Foreskin keratinocyte (primary cell): ENCODE measurements at places on chromosomes 1 and 21. TPM values are rescaled to one million over a fixed set of nuclear protein-coding genes. Genes with fewer than 3 reads are reported as not detected.

Gene LRRC7
- total RNA-seq = 0.03 and 0.07 TPM in 2 replicates

Gene PTPRC
- not detected in 2 replicates for total RNA-seq

- no peak for DNase-seq
These were observed 481.4 kb upstream of the CAMK1G start for GRCh38 chr1:209102120-209102519.

DNA sequence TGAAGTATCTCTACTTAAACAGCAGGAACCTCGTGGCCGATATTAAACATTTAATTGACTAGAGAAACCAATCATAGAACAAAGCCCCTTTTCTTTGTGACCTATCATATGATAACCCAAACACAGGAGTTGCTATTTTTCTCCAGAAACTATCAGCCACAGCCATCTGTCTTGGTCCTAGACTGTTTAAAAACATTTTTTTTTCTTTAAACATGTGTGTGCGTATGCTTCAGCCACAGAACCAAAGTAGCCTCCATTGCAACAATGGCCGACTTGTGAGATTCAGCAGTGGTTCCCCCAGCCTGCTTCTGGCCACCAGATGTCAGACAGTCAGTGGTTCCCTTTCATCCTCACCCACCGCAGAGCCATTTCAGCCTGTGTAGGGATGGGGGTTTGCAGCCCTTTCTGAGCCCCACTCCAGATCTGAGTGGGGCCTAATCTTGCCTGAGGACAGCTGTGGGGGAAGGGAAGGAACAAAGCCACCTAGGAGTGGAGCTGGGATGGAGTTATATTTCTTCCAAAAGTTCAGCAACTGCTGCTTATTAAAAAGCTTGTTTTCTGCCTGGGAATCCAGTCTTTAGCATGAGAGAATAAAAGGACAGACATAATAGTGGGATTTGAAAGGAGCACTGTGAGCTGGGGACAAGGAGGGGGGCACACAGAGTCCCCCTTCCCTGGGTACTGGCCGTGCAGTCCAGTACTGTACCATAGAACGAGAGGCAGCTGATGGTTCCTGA lies 11.7 kb upstream of the IGSF3 start:
- DNase-seq = no peak

DNA sequence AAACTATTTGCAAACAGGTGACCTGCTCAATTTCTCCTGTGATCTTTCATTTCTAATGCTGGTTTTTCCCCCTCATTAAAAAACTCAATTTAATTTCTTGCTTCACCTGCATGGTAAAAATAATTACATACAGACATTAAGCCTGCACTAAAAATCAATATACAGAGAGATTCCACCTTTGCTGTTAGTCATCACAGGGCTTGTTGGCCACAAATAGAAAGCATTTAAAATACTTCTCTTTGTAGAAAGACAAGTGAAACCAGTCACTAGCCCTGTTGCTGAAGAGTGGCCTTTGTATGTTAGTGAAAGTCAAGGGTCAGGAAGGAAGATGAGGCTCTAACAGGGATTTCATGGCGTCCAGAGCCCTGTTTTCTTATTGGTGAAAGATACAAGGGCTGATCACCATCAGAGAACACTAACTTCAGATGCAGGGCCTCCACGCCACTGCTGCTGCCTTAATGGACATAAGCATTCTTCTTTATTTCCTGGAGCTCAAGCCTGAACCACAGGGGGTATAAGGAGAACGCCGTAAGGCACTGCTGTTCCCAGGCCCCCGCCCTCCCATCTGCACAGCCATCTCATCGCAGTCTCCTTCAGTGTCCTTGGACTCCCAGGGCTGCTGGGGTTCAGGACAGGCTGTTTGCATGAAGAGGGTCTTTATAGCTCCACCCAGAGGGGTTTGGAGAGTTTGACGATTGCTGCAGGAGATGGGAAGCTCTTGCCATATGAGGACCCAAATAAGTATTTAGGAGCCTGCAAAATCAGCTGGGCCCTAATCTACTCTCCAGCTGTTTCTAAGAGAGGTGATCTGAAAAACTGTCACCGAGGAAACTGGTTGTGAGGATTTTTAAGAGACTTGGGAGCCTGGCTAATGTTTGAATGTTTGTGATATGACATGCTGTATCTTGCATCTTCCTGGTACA lies 117.3 kb upstream of the IRF2BP2 start:
- no peak for DNase-seq

Gene HCRTR1
- total RNA-seq = not detected in 2 replicates

Gene NPR1
- not detected in 2 replicates for total RNA-seq

DNA sequence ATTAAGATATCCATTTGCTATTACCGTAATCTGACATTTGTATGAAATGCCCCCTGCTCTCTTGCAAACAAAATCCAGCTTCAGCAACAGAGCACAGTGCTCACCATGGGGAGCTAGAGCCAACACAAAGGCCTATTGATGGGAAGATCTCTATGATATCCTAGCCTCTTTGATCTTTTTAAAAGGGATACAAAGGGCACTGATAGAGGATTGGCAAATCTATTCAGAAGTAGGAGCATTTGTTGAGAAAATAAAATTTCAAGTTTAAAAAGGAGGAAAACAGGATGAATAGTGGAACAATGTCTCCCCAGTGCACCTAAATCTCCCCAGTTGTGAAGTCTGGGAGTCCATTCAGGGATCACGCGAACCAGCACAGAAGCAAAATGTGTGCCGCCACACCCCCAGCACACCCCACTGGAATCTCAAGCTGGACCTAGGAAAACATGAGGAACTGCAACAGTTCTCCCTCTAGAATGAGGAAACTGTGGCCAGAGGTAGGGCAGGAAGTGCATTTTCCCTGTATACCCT lies 32.2 kb downstream of the MRAP start:
- DNase-seq = no peak

GRCh38 chr1:17845583-17845982 lies 90.5 kb downstream of the ACTL8 start:
- no peak for DNase-seq

DNA sequence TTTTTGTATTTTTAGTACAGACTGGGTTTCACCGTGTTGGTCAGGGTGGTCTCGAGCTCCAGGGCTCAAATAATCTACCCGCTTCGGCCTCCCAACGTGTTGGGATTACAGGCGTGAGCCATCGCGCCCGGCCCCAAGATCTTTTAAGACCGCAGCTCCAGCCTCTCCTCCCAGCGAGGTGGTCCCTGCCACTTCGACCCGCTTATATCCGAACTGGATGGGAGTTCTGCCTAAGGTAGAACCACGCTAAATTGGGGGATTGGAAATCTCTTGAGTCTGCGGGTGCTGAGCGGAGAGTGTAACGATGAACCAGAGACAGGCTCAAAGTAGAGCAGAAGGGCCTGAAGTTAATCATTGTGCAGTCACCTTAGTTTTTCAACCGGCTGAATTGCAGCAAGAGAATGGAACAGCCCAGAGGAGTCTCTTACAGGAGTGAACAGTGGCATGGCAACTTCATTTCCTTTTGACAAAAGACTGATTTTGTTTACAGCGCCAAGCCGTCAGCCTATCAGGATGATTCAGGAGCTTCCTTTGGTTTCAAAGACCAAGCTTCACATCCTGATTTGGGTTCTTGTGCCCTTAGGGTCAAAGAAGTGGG lies 726 bp upstream of the CYB5R1 start:
- DNase-seq = no peak

DNA sequence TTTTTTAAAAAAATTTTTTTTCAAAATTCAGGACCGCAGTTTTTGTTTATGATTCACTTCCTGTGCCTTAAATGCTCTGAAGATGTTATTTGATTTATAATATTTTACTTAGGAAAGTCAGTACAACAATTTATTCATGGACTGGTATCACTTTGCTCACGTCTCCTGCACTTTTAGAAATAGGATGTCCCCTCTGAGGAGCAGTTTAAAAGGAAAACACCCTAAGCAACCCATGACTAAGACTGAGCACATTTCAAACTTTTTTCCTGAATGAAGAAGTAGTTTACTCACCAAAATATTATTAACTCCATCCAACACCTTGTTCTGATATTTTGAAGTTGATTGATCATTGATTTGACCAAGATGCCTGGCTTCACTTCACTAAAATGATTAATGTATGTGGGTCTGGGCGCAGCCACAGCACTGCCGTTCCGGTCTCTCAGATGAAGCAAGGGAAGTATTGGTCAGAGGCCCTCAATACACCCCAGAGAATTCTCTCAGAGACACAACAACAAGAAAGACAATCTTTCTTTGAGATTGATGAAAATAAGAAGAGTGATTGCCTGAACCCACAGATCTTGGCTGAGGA lies 223.9 kb downstream of the TGFB2 start:
- DNase-seq = no peak

Gene ANKRD34A
- total RNA-seq = 1.0 and 1.1 TPM in 2 replicates

GRCh38 chr1:167601442-167602383 lies 28.3 kb upstream of the RCSD1 start:
- no peak for DNase-seq

Gene LEMD1
- total RNA-seq = 1.8 and 2.8 TPM in 2 replicates

Gene CD1C
- not detected in 2 replicates for total RNA-seq

DNA sequence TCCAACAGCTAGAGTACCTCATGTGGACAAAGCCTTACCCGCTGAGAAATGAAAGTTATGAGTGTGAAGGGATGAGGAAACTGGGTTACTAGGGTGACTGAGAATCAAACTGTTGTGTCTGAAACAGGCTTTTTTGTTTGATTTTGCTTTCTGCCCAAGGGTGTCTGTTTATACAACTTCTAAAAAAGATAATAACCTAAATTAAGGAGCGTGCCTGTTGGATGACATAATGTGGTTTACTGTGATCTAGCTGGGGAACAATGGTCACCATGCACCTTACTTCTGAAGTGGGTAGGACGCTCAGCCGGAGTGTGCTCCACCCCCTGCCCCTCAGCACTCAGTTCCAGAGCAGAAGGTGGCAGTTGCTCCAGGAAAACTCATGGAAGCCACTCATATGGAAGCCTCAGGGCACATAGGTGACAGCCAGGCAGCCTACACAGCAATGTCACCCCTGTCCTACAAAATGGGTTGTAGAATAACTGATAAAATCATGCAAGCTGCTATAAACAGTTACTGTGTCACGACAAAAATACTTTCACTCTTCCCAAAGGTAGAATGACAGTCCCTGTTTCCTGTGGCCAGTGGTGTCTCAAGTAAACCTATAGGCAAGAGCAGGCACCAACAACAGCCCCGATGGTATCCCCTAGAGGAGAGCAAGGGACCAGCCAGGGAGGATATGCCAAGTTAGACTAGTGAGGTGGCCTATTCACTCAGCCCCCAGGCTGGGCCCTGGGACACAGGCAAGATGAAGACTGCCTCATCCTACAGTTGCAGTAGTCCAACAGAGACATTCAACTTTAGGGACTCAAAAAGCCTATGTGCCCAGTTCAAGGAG lies 29.3 kb downstream of the SIPA1L2 start:
- no peak for DNase-seq

DNA sequence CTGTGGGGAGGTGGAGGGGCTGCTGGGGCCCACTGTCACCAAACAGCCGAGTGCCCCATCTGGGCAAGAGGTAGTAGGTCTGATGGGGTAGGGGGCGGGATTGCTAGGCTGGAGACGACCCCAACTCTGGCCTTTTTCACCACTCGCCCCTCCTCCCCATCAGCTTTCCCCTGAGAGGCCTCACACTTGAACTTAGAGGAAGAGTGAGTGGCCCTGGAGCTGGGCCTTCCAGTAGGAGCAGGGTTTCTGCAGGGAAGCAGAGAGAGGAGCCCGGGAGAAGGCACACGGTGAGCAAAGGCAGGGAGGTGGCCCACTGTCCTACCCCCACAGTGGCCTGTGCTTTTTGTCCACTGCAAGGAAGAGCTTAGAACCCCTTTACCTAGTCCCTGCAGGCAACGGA lies 111.9 kb upstream of the WNT4 start:
- DNase-seq = no peak

DNA sequence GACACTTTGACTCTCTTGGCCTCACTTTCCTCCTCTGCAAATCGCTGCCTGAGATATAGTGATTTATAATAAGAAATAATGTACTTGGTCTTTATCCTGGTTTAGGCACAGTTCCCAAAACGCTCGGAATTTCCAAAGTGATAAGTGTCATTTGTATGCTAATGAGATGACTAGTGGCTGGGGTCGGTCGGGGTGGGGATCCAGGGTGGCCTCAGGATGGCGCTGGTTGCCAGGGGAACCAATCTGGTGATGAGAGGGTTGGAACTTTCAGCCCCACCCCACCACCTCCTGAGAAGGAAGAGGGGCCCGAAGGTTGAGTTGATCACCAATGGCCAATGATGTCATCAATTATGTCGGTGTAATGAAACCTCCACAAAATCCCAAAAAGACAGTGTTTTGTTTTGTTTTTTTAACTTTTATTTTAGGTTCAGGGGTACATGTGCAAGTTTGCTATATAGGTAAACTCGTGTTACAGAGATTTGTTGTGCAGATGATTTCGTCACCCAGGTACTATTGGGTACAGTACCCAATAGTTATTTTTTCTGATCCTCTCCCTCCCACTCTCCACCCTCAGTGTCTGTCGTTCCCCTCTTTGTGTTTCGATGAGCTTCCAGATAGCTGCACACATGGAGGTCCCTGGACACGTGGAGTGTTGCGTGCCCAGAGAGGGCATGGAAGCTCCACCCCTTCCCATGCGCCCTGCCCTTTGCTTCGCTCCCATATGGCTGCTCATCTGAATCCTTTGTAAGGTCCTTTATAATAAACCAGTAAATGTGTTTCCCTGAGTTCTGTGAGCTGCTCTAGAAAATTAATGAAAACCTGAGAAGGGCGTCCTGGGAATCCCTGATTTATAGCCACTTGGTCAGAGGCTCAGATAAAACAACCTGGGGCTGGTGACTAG lies 97.2 kb downstream of the KCNN3 start:
- DNase-seq = no peak

DNA sequence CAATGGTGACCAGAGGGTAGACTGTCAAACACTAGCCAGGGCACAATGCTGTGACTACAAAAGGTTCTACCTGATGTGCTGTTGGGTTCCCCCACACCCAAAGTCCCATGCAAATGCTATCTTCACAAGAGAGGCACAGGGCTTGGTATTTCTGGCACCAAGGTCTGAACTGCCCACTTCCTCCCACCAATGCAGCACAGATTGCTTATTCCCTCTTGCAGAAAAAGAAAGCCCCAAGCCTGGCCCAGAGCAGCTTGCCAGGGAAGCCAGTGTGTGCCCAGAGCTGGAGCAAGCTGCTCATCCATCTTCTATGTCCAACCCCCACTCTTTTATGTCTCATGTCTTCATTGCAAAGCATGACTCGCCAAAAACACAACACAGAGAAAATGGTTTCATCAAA lies 149.4 kb upstream of the CAMK1G start:
- DNase-seq = no peak

Gene KRTAP13-3
- not detected in 2 replicates for total RNA-seq

Gene DUSP10
- 12.8 and 18.3 TPM in 2 replicates for total RNA-seq

DNA sequence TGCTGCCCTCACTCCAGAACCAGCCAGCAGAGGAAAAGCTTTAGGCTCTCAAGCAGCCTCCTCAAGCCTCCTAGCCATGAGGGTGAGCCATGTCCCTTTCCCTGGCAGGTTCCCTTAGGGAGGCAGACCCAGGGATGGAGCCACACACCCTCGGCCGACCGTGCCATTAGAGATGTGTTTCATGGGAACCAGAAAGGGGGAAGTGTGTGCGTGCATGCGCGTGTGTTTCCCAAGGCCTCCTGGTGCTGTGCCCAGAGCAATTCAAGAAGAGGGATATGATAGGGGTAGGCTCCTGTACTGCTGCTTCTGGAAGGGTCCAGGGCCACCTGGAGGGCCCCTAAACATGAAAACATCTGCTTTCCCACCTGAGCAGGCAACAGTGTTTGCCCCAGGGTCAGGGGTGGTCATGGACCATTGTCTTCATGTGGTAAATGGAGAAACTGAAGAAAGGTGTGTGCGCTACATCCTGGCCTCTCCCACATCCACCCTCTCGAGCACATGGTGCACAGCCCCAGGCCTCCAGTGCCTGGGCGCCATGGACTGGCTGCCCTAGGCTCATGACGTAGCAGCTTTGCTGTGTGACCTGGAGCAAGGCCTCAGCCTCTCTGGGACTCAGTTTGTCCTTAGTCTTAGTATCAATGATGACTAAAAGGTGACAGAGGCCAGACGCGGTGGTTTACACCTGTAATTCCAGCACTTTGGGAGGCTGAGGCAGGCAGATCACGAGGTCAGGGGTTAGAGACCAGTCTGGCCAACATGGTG lies 48.1 kb downstream of the SYF2 start:
- no peak for DNase-seq
